ENCODE measurements at places on chromosomes 4 and X.

DNA sequence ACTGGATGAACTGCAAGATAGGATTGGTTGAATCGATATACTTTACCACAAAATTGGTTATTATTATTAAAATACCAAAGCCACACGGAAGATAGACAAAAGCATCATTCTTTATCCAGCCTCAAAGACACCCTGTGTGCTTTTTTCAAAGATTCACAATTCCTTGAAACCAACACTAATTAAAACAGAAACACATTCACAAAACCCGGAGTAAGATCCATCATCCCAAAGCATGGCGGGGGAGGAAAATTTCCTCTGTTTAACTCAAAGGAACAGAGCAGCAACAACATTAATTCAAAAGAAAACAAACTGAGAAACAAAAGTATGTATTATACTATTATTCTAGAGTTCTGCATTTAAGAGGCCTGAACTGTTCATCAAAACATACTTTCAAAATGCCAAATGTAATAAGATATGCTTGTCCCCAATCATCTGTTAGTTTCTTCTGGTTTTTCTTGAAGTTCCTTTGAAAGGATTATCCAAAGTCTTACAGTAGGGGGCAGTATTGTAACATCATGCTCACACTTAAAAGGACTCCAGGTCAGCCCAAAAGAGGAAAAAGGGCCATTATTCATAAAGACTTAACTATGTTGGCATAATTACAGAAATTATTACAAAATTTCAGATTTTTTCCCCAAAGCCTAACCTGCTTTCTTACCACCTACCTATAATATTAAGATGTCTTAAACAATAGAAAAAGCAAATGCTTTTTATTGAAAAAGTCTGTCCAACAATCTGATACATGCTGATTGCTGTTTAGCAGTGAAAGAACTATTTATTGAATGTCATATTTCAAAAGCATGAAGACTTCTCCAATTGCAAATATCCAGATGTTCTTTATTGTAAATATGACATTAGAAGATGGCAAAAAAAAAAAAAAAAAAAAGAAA is 168.7 kb downstream of the SCFD2 start:
- no peak for DNase-seq

DNA sequence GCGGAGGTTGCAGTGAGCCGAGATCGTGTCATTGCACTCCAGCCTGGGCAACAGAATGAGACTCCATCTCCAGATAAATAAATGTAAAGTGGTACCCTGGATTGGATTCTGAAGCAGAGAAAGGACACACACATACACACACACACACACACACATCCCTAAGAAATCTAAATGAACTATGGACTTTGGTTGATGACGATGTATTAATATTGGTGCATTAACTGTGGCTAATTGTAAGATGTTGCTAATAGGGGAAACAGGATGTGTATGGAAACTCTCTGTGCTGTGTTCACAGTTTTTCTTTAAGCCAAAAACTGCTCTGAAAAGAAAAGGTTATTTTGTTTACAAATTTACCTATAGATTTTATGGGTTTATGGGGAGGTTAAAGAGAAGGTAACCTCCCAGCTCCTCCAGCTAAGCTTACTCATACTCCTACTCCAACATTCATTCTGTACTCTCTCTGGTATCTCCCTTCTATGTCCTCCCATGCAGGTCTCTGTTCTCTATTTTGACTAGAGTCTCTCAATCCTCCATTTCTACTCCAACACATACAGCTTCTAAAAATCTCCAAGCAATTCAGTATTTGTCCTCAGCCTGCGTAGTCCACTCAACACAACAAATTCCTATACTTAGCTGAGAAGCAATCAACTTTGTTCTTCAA is 46.5 kb upstream of the RELL1 start:
- DNase-seq, result no peak

DNA sequence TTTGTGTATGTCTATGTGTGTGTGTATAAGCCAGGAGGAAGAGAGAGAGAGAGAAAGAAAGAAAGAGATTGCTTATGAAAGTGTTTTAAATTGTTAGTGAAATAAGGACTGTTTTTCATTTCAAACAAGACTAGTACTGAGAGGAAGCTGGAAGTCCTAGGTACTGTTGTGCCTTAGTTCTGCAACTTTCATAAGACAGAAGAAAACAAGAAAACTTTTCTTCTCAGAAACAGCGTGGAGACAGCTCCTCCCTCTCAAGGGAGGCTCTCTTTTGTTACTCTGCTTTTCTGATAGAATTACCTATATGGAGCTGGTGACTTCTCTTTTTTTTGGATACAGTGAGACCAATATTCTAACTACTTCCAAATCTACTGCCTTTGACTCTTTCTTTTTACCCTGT is 62.5 kb downstream of the BANK1 start:
- no peak for DNase-seq

DNA sequence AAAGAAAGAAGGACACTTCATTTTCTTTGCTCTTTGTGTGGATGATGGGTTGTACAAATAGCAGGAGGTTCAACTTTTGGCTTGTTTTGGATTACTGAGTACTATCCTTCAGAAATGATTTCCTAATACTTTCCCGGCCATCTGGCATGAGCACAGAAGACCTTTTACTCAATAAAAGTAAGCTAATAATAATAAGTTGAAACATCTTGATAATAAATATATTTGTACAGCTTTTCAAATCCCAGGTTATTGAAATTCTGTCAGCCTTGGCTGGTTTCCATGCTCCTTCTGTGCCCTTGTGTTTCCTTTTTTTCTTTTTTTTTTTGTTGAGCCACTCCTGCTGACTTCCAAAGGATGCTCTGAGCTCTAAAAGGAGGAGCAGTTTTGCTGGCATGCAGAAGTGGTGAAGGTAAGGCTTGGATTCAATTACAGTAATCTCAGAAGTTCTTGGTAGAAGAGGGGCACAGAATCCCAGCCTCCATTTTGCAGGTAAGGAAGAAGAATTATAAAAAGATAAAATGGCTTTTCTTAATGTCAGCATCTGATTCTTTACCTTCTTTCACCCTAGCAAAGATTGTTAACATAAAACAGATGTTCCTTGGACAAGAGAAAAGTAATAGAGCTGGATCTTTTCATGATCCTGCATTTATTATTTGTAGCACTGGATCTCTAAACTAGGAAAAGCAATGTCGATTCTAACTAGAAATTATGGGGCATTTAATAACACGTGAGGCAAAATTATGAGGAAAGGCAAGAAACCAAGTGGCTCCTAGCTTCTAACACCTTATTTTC is 31.9 kb downstream of the REPS2 start:
- no peak for DNase-seq

DNA sequence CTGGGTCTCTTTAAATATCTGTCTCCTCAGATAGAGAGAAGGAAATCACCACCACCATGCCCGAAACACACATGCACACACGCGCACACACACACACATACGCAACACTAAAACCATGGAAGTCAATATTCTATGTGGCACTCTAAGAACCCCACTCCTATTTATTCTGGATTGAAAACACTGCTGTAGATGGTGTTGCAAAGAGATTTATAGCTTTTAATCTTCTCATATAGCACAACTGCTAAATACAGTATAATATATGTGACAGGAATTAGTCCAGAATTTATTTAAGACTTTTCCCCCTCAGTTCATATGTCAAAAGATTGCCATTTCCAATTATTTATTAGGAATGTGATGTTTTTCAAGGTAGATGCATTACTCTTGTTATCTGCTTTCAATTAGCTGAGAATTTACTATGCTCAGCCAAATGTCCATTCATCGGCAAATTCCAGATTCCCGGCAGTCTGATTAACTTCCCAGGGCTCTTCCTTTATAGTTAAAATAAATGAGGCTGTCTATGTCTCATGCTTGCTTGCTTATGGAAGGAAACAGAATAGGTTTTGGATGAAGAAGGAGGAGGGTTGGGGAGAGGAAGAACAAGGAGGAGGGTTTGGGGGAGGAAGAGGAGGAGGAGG is 115.4 kb upstream of the NDP start:
- DNase-seq, result no peak

- no peak for DNase-seq
Observed at GRCh38 chr4:6616087-6616995, 24.1 kb upstream of the MRFAP1 start.

DNA sequence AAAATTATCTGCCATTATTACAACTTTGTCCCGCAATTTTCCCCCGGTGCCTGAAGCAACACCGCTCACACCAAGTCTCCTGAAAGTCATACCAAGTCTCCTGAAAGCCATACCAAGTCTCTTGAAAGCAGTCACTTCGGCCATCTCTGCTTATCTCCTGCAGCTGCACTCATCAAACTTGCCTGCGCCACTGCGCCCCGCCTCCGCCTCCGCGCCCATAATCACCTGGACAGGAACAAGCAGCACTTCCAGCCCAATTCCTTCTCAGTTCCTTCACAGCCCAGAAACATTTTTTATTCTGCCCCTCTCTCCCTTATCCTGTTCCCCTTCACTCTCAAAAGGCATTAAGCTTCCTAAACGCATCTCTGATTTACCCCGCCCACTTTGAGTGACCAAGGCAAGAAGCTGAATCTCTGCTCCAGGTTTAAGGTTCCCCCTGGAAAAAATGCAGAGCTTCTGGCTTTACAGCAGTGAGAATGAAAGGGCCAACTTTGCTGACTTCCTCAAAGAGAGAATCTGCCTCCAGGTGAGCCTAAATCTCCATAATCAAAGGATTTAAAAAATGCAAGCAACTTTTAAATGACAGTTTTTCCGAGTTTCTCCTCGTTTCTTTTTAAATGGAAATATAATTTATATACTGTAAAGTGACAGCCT is 7.7 kb downstream of the GPR50 start:
- no peak for DNase-seq

DNA sequence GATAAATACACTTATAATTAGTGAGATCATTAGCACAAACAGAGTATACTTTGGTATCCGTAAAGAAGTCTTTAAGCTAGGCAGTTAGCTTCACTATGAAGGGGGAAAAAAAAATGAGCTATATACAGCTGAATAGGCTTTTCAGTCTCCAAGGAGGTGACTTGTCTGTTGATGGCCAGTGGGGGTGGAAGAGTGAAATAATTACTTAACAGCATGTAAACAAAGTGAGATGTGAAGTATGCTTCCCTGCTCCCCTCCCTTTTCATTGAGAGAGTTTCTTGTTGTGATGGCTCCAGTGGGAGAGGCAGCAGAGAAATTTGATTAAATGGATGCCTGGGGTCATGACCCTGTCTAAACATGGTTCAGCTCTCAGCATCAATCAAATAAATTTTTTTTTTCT is 180.9 kb downstream of the DACH2 start:
- DNase-seq, result no peak

- DNase-seq, result no peak
Observed at GRCh38 chr4:102430461-102430910, 70.7 kb upstream of the NFKB1 start.

DNA sequence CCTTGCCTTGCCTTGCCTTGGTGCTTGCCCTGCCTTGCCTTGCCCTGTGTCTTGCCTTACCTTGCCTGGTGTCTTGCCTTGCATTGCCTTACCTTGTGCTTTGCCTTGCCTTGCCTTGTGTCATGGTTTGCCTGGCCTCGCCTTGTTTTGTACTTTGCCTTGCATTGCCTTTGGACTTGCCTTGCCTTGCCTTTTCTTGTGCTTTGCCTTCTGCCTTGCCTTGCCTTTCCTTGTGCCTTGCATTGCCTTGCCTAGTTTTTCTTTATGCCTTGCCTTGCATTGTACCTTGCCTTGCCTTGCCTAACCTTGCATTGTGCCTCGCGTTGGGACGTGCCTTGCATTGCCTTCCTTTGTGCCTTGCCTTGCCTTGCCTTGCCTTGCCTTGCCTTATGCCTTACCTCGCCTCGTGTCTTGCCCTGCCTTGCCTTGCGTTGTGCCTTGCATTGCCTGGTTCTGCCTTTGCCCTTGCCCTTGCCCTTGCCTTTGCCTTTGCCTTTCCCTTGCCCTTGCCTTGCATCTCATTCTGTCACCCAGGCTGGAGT is 82.8 kb downstream of the TAB3 start:
- DNase-seq, result no peak

DNA sequence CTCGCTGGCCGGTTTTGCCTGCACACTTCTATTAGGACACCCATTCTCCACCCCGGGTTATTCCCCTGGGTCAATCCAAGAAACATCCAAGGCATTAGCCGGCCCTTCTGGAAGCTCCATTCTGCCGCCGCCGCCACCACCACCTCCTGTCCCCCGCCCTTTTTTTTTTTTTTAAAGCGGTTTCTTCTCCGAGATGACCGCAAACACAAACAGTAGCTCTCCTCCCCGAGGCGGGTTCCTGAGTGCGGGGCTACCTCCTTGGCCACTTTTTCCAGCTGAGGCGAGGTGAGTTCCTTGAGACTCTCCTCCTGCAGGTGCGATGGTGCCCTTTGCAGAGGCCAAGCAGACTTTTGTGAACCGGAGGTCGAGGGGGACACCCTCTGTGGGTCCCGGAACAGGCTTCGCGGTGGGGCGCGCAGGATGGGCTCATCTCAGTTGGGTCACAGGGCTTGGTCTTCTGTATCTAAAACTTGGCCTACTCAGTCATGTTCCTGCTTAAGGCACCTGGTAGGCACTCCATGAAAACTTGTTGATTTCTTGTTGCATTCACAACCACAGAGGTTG is 930 bp downstream of the NWD2 start:
- DNase-seq, result peak; percentile 4

GRCh38 chr4:115950806-115951205 is 837.4 kb upstream of the NDST4 start:
- DNase-seq, result no peak

- DNase-seq, result no peak
Observed at GRCh38 chr4:77817304-77818072, 1.7 kb downstream of the CNOT6L start.

GRCh38 chrX:18537068-18537467 is 111.7 kb downstream of the CDKL5 start:
- DNase-seq, result no peak

GRCh38 chr4:141459020-141459419 is 177.4 kb upstream of the IL15 start:
- DNase-seq, result no peak

GRCh38 chr4:168784786-168785461 is 225.1 kb downstream of the CBR4 start:
- DNase-seq, result no peak

DNA sequence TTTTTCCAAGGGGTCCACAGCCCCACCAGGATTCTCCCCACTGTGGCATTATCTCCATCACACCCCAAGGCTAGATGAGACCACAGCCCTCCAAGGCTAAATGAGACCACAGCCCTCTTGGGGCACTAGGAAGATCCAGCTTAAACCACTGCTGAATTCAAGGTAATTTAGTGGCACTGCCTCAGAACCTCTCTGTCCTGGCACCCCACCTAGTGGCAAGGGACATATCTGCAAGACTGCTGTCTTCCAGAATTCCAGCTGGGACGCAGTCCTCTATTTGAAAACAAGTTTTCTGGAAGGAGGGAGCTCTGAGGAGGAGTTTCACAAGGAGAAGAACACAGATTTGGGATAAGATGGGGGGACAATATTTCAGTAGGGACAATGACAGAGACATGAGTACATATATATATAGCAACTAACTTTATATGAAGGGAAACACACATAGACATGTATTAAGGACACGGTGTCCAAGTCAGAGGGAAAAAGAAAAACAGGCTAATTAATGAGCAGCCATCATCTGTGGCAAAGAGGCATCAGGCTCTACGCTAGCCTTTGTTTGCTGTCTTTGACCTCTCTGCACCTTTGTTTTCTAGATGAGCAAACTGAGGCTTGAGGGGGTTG is 9.3 kb downstream of the CETN2 start:
- DNase-seq, result peak; percentile 63

GRCh38 chr4:7631288-7632014 is 196.7 kb upstream of the PSAPL1 start:
- no peak for DNase-seq

GRCh38 chrX:24099394-24099793 is 44.6 kb downstream of the EIF2S3 start:
- no peak for DNase-seq

- DNase-seq, result no peak
Observed at GRCh38 chr4:112633477-112634235, 3.1 kb downstream of the ZGRF1 start.

GRCh38 chr4:30720661-30721184 is 554 bp downstream of the PCDH7 start:
- DNase-seq, result peak; percentile 42

Data from endothelial cell (in vitro differentiated cells).